Neural progenitor cell (in vitro differentiated cells): ENCODE measurements at places on chromosomes 1 and 21.

GRCh38 chr1:26787381-26787705 lies 407 bp upstream of the PIGV start:
- DNase-seq: peak; percentile 87

GRCh38 chr21:30340714-30341573 lies 3.5 kb upstream of the KRTAP27-1 start:
- peak; percentile 52 for DNase-seq

GRCh38 chr1:200873671-200874397 lies 1.1 kb downstream of the GPR25 start:
- DNase-seq: no peak

- DNase-seq: no peak
Measured at GRCh38 chr1:229252228-229252984, 18.5 kb upstream of the RAB4A start.

DNA sequence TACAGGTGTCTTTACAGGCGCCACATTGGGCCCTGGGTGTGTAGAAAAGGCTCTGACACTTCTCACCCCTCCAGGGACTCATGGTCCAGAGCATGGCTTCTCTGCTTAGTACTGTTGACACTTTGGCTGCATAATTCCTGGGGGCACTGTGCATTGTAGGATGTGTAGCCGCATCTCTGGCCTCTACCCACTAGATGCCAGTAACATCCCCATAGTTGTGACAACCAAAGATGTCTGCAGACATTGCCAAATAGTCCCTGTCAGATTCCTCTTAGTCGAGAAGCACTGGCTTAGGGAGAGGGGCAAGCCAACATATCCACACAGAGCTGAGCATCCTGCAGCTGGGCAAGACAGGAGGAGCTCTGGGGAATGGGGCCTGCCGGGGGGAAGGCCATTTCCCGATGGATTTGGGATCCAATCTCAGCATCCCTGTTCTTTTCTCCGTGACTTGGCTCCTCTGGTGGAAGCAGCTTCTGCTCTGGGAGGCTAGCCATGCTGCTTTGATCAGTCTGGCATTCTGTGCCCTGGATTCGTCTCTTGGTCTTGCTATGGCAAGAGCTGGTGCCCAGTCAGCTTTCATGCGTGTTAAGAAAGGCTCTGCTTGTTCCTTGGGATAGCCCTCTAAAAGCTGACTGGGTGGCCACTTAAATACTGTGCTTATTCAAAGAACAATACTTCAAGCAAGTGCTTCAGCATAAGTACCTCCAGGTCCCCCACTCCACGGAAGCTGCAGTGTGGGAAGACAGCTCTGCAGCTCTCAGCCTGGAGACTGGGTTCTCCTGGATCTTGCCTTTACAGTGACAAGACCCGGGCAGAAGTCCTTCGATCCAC lies 38.3 kb upstream of the SCMH1 start:
- no peak for DNase-seq

GRCh38 chr21:43639470-43640353 lies 19.6 kb downstream of the HSF2BP start:
- no peak for DNase-seq

GRCh38 chr1:173865468-173866164 lies 2.2 kb downstream of the GAS5 start:
- no peak for DNase-seq

DNA sequence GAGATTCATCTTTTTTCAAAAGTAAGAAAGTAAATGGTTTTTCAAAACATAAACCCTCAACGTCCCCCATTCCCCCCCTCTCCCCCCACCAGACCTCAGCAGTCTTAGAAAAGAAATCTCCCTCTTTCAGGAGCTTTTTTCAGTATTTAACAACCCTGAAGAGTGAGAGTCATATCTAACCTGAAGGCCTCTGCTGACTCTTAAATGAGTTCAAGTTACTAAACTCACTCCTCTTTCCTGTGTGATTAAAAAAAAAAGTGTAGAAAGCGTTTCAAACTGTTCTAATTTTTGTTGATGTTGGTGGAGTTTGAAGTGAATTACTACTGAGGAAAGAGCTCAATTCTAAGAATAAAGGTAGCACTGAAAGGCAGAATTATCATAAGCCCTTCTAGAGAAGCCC lies 93.7 kb downstream of the VAV3 start:
- no peak for DNase-seq

- no peak for DNase-seq
Measured at GRCh38 chr1:112457955-112458354, 50.8 kb upstream of the WNT2B start.
